OCI-M1 (cell line): ENCODE measurements at places on chromosomes 4 and X.

GRCh38 chr4:88481537-88481936, 24.6 kb downstream of the HERC5 start:
- DNase-seq, result no peak

DNA sequence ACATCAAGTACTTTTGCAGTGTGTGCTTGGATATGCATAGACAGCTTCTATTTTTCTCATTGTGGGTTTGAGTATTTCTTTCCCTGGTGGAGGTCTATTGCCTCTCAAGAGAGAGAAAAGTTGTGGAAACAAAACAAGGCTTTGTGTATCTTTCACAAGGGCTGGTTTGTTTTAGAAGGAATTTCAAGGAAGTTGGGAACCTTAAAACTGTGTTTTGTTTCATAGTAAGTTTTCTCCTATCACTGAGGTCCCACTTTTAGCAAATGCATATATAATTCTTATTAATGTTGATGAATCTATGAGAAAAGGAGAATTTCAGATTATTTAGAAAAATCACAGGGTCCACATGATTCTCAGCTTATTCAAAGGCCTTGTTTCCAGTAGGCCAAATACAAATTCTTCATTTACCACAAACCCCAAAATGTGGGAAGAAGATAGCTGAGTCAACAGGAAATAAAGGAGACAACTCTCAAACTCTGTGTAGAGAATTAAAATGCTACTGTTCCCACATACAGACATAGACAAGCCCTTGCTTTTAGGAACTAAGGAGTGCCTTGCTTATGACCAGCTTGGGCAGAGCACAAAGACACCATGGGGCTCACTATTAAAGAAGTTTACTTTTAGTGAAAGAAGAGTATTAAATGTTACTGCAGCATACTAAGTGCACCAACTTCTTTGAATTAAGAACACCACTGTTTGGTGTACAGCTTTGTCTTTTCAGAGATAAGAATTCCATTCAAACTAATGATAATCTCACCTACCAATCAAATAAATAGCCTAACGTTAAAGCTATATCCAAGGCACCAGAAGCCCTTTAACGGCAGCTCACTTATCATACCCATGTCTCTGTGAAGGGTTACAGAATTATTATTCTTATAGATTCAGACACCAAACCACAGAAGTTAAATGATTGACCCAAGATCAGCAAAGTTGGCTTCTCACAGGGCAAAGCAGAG, 177.4 kb upstream of the LEF1 start:
- DNase-seq, result peak; percentile 45

GRCh38 chrX:65811558-65812228, 144.2 kb downstream of the MSN start:
- DNase-seq, result peak; percentile 55

GRCh38 chr4:122259849-122260248, 107.7 kb downstream of the BLTP1 start:
- DNase-seq, result no peak

- peak; percentile 68 for DNase-seq
These were observed 1826.0 kb downstream of the STIM2 start for GRCh38 chr4:28686618-28687017.

DNA sequence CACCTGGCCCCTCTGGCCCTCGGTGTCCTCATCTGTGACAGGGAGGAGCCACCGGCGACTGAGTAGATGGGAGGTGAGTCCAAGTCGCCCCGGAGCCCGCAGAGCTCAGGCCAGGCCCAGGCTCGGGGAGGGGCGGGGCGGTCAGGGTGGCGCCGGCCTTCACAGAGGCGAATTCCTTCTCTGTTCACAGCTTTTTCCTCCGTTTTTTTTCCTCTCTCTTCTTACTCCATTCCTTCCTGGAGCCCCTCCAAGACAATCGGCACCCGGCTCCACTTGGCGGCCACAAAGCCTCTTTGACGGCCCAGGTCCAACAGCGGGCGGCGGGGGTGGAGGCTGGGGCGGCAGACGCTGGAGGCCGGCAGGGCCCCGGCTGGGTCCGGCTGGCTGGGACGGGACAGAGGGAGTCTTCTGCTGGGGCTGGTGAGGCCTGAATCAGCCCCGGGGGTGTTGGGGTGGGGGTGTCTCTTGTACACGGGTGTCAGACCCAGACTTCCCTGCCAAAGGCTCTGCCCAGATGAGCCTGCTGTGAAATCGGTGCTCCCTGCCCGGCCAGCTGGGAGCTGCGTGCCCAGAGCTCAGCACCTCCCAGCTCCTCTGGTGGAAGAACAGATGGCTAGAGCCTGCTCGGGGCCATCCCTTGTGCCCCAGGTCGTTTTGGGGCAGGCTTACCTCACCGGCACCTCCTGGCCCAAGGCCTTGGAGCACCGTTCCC, 22.6 kb downstream of the FGFRL1 start:
- DNase-seq, result no peak

DNA sequence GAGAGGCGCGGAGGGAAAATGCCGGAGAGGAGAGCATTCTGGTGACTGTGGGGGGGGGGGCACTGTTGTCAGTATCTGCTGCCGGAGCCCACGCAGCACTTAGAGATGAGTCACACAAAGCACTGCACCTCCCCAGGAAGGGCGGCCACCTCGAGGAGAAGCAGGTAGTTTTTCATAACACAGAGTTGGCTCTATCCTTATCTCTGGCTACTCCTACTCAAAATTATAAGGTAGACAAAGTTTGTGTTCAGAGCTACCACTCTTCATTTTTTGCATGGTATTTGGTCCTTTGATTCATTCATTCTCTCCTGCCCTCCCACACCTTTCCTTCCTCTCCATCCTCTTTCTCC, 76.2 kb upstream of the SCOC start:
- no peak for DNase-seq

GRCh38 chr4:118918388-118918787, 29.7 kb downstream of the SYNPO2 start:
- no peak for DNase-seq

DNA sequence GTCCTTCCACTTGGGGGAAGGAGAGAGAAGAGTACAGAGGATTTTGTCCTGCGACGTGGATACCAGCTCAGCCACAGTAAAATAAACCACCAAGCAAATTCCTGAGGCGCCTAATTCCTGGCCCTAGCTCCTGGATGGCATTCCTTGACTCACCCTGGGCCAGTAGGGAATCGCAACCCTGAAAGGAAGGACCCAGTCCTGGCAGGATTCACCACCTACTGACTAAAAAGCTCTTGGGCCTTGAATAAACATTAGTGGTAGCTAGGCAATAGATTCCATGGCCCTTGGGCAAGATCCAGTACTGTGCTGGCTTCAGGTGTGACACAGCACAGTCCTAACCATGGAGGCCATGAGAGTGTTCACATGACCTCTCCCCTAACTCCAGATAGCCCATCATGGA, 45.6 kb downstream of the GABRA3 start:
- DNase-seq, result no peak

GRCh38 chrX:10988653-10989052, 122.5 kb upstream of the HCCS start:
- DNase-seq, result no peak

- DNase-seq, result peak; percentile 94
These were observed 57.9 kb downstream of the CLDN22 start for GRCh38 chr4:183261953-183262775.

DNA sequence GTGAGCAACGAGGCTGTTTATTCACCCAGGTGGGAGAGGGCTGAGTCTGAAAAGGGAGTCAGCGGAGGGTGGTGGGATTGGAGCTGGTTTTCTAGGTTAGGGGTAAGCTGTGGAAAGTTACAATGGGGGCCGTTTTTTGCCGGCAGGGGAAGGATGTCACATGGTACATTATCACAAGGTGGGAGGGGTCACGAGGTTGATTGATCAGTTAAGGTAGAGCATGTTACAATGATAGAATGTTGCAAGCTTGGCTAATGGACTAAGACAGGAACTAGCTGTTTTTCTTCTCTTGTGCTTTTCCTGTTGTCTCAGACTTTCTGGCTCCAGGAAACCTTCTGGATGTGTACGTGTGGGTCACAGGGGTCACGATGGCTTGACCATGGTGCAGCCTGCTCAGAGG, 536.3 kb upstream of the HTR2C start:
- peak; percentile 32 for DNase-seq

DNA sequence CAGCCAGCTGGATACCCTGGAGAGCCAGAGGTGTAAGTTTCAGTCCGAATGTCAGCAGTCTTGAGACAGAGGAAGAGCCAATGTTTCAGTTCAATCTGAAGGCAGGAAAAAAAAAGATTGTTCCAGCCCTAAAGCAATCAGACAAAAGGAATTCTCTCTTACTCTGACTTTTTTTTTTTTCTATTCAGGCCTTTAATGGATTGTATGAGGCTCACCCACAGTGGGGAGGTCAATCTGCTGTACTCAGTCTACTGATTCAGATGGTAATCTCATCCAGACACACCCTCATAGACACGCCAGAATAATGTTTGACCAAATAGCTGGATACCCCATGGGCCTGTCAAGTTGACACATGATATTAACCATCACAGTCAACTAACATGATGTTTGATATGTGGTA, 51.9 kb downstream of the TEX13A start:
- no peak for DNase-seq
